NK-92 treated with Interleukin-12 subunit alpha and Interleukin-12 subunit beta, amount 100 ng/mL, for 24 hours (cell line): ENCODE measurements at places on chromosomes 5 and 9.

- DNase-seq: no peak
Observed at GRCh38 chr5:71887680-71888079, 168.6 kb downstream of the CARTPT start.

GRCh38 chr5:124614836-124615385 lies 131.5 kb downstream of the ZNF608 start:
- no peak for DNase-seq

DNA sequence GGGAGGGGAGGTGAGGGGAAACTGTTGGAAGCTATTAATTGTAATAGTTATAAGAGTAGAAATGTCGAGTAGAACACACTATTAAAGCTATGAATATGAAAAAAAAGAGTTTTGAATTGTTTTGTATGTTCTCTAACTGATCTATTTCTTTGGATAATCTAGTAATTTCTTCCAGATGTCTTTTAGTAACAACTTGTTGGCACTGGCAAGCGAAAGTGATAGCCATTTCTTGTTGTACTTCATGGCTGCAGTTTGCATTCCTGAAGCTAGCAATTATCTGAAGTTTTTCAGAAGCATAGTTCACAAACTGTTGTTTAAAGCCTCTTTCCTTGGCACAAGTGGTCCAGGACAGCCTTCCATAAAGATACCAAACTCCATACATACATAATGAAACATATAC lies 49.4 kb upstream of the SPATA31C2 start:
- DNase-seq: no peak

DNA sequence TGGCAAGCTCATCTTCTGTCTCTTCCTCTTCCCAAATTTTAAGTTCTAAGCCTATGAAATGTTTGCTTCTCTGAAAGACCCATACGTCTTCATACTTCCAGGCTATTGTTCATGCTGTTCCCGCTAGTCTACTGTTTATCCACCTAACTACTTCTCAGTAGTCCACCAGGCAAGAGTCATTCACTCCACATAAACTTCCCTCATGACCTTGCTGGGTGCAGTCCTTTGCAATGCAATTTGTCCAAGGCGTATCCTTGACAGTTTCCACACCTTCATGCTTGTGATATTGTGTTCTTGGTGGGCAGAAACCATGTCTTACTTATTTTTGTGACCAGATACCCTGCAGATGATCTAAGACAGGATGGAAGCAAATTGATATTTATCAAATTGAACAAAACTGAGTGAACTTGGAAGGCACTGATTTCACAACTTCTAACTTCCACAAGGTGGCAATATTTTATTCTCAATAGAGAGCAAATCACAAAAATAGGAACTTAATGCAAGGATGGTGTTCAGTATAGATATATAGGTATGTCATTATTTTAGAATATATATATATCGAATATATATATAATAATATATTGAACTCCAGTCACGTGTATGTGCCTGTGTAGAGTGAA lies 30.3 kb downstream of the TYRP1 start:
- no peak for DNase-seq

GRCh38 chr5:172172912-172173563 lies 15.0 kb downstream of the STK10 start:
- no peak for DNase-seq

GRCh38 chr5:170907758-170908157 lies 45.9 kb downstream of the RANBP17 start:
- no peak for DNase-seq

DNA sequence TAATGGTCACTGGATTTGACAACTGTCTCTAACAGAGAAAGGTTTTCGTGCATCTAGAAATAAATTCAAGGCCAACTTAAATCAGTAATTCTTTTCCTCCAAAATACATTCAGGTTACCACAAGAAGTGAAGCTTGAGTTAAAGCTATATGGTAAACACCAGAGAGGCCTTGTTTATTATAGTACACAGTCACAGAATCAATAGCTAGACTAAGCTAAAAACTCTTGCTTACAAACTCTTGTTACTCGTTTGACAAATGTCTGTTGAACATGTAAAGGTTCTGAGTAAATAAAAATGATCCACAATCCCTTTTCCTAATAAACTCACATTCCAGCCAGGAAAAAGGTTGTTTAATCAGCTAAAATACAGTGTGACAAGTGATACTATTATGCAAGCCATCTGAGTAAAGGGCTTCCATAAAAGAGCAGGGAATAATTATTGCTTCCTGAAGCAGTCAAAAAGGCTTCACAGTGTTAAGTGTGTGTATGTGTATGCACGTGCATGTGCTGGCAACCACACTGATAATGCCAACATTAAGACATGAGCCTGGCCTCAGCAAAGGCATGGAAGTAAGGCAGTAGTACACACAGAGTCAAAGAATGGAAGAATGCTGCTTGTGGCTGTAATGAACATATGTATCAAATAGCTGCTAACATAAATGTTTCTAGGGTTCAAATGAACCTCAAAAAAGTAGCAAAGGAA lies 12.8 kb downstream of the PTAR1 start:
- DNase-seq: no peak

DNA sequence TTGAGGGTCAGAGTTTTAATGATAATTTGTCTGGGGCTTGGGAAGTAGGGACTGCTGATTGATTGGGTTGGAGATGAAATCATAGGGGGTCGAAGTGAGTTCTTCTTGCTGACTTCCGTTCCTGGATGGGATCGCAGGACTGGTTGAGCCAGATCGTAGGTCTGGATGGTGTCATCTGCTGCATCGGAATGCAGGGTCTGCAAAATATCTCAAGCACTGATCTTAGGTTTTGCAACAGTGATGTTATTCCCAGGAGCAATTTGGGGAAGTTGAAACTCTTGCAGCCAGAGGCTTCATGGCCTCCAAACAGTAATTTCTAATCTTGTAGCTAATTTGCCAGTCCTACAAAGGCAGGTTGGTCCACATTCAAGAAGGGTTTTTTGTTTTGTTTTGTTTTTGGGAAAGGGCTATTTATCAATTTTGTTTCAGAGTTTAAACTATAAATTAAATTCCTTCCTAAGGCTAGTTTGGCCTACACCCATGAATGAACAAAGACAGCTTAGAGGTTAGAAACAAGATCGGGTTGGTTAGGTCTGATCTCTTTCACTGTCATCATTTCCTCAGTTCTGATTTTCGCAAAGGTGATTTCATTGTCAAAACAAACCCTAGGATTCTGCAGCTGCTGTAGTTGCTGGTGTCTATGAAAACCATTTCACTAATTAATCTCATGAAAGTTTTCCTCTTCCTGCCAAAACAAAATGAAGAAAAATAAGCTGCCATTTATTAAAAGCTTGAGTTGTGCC lies 388.0 kb downstream of the TMEM232 start:
- DNase-seq: no peak

- DNase-seq: no peak
Observed at GRCh38 chr5:132480546-132480892, 10.1 kb downstream of the IRF1 start.

DNA sequence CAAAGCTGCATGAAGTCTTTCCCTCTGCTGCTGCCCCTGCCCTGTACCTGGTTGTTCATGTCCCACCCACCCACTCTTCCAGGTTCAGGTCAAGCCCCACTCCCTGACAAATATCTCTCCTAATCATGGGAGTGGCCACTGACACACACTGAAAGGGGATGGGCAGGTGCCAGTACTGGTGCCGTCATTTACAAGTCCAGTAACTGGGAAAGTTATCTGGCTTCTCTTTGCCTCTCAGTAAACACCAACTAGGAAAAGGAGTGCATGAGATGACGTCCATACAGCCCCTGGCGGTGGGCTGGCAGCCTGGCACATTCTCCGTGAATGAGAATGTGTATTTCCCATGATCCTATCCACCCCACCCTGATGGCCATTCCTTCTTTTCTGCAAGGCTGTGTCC lies 225.2 kb downstream of the FSTL4 start:
- DNase-seq: no peak

- no peak for DNase-seq
Observed at GRCh38 chr9:95974389-95974788, 98.9 kb downstream of the ERCC6L2 start.

GRCh38 chr9:137085920-137086530 lies 760 bp upstream of the MAN1B1 start:
- DNase-seq: no peak

- no peak for DNase-seq
Observed at GRCh38 chr5:154653418-154653763, 101.8 kb upstream of the LARP1 start.

DNA sequence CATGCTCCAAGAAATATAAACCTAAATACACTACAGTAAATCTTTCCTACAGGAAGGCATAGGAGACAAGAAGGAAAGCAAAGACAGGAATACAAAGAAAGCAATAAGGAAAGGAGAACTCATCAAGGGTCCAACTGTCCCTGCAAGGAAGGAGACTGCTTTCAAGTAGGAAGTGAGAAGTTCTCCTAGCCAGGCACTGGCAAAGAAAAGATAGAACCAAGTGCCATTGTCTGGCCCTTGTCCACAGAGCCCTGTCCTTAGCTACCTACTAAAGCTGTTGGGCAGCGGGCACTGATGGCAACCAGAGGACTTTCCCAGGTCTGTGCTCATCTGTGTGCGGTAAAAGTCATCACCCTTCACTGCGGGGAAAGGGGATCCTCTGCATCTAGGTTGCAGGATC lies 108.2 kb downstream of the KLHL3 start:
- no peak for DNase-seq

DNA sequence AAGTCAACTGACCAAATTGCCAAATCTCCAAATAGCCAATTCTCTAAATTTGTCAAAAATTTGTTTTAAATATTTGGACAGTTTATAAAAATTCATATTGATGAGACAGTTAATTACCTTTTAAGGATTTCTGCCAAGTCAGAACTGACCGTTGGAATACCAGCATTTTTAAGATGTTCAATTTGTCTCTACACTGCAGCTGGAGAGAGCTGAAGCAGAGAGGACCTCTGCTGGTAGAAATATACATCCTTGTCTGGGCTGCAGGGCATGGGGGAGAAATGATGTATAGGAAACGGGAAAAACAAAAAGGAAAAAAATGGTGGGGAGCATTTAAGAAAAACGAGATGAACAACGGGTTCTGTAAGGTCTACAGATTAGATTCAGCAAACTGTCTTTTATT lies 16.8 kb downstream of the NR6A1 start:
- no peak for DNase-seq

DNA sequence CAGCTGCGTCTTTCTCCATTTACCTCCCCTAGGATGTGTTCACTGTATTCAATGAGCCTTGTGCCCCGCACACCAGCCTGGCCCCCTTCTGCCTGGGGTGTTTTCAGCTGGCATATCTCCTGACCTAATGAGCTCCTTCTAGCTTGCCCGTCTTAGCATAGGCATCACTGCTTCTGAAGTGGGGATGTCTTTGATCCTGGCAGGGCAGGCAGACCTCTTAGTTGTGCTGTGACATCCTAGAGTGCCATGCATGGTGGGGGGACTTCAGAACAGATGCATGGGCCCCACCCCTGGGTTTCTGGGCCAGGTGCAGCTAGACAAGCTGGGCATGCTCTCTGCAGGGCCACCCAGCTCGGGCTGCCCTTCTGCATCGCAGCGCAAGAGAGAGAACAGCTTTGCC lies 172.7 kb downstream of the GADD45G start:
- no peak for DNase-seq

GRCh38 chr5:160665460-160665859 lies 186.6 kb downstream of the ATP10B start:
- DNase-seq: no peak

GRCh38 chr5:177198738-177199137 lies 65.2 kb downstream of the NSD1 start:
- no peak for DNase-seq

DNA sequence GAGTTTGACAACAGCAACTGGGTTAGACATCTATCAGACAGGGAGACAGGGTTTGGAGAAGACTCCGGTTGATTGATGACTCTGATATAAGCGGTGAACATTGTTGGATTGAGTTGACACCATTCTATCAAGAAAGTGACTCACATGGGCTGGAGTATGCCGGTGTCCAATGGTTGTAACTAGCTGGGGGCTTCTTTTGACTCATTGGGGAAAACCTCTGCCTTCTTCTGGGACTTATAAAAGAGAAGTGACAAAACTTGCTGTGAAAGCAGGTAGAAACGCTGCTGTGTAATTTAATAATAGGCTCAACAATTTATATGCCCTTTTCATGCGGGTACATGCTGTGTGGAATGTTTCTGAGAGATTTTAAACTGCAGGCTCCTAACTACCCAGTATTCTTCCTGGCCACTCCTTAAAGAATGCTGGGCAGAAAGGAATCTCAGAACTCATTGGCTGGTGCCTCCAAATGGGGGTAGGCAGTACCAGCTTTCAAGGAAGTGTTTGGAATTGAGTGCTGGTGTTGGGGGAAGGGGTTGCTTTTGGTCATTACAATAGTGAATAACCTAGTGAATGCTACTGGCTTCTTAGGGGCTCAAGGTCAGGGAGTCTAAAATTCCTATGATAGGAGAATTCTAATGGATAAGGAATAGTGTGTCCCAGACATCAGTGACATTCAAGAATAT lies 43.9 kb downstream of the FYB1 start:
- DNase-seq: no peak

- DNase-seq: no peak
Observed at GRCh38 chr5:10572451-10572850, 8.6 kb downstream of the ANKRD33B start.

GRCh38 chr5:150036513-150036912 lies 36.0 kb downstream of the HMGXB3 start:
- no peak for DNase-seq

DNA sequence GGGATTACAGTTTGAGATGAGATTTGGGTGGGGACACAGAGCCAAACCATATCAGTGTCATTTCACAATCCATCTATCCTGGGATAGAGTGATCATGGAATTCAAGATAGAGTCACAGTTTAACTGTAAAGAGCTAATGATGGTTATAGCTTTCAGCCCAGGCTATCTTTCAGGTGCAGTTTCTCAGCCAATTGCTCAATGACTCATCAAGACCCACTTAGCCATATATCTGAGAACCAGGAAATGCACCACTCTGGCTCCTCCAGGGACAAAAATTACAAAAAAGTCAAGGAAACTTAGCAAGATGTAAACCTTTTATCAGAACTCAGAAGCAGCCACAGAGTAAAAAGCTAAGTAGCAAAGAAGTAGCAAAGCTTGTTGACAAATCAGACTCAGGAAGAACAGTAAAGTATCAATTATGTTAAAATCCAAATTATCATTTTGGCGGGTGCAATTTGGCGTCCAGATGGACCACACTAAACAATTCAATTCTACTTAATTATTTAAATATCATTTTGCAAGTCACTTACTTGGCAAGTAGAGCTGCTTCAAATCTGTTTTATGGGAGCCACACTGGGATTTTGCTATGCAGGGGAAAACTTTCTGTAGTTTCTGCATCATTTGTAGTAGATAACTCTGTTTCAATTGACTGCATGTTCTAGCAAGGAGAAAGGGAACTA lies 169.4 kb downstream of the TLE1 start:
- no peak for DNase-seq

GRCh38 chr5:115627295-115627865 lies 1.5 kb upstream of the TMED7 start:
- no peak for DNase-seq

GRCh38 chr5:145110181-145110580 lies 725.0 kb downstream of the PRELID2 start:
- no peak for DNase-seq

DNA sequence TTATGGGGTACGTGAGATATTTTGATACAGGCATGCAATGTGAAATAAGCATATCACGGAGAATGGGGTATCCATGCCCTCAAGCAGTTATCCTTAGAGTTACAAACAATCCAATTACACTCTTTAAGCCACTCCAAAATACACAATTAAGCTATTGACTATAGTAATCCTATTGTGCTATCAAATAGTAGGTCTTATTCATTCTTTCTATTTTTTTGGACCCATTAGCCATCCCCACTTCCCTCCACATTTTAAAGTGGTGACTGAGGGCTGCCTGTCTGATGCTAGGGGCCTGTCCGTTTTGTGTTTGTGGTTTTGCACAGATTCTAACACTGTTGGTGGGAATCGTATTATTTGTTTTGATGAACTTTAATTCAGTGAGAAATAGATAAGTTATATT lies 129.7 kb upstream of the DHFR start:
- no peak for DNase-seq
